ENCODE measurements at places on chromosomes 7 and 10. TPM values are rescaled to one million over a fixed set of nuclear protein-coding genes. Genes with fewer than 3 reads are reported as not detected.

Gene C10orf105
- total RNA-seq = not detected

DNA sequence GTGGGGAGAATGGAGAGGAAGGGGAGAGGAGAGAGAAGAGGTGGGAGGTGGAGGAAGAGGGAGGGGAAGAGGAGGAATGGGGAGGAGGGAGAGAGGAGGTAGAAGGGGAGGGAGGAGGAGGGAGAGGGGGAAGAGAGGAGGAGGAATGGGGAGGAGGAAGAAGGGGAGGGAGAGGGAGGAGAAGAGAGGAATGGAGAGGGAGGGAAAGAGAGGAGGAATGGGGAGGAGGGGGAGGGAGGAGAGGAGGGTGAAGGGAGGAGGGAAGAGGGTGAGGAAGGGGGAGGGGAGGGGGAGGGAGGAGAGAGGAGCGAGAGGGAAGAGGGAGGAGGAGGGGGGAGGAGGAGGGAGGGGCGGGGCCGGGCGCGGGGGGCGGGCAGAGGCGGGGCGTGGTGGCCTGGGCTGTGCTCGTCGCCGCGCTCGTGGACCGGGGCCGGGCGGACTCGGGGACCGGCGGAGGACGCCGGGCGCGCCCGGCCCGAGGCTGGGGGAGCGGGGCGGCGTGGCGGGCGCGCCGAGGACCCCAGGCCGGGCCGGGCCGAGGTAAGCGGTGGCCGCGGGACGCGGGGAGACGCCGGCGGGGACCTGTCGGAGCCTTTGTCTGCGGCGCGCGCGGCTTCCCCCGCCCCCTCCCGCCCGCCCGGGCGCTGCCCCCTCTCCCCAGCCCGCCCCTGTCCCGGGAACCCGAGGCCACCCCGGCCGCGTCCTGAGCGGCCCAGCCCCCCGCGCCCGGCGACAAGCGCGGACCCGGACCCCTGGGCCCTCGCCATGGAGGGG is at the start of gene SLC29A4:
TSS of gene SLC29A4 (plus strand) at position 401 of the 774 bp plus-strand sequence. CDS start 4,874 bp downstream, outside the sequence.
- DNase-seq = no peak

- DNase-seq = no peak
These were observed 77.7 kb downstream of the TFEC start for GRCh38 chr7:115952832-115953231.

Gene TMEM213
- total RNA-seq = not detected

DNA sequence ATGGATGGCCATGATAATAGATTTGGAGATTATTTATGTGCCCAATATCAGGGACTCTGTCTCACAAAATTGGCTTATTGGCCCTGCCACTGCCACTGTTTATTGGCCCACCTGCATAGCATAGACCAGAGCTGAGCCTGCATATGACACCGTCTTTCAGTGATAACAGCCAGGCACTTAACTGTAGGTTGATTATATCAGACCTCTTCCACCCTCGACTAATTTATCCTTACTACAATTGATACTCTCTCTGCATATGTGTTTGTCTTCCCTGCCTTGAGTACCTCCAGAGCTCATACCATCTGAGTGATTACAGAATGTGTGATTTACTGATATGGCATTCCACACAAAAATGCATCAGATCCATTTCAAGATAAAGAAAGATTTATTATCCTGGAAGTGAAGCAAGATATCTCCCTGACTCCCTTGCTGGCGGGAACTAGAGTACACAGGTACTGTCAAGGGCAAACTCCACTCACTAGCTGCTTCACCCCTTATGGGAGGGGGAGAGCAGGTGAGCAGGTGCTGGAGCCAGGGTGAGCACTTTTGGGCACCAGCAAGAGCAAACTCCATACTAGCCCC is 13.1 kb upstream of the SAMD9L start:
- DNase-seq = no peak

Data from pulmonary artery endothelial cell (primary cell).